ENCODE measurements at places on chromosomes 5 and 9. TPM values are rescaled to one million over a fixed set of nuclear protein-coding genes. Genes with fewer than 3 reads are reported as not detected.

DNA sequence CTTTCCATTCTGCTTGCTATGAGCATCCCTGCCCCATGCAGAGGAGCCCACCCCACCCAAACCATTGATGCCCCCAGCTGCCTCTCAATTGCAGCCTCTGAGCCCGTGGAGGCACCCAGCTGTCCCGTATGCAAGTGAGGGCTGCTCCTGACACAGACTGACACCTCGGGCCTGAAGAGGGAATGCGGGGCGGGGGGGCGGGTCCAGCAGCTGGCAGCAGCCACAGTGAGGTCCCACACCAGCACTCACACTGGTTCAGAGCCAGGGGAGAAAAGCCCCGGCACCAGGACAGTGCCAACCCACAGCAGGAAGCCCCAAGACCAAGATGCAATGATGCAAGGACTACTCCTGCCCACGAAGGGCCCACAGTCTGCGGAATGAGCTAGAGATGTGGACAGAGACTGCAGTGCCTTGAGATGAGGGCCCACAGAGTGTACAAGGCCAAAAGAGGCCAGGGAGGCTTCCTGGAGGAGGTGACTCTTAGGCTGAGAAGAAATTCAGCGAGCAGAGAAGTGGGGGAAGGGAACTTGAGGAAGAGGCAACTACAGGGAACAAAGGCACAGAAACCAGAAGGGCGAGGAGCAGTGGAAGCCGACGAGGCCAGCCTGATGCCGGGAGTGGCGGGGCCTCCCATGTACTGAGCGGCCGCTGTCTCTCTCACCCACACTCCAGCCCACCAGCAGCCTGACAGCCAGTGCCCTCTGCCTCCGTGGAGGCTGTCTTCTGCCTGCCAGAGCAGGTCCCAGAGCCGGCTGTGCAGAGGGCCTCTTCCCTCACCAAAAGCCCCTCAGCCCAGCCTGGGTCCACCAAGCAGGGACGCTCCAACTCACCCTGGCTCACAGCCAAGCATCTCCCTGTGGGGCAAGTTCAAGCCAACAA is 9.2 kb downstream of the EEIG1 start:
- DNase-seq: no peak

DNA sequence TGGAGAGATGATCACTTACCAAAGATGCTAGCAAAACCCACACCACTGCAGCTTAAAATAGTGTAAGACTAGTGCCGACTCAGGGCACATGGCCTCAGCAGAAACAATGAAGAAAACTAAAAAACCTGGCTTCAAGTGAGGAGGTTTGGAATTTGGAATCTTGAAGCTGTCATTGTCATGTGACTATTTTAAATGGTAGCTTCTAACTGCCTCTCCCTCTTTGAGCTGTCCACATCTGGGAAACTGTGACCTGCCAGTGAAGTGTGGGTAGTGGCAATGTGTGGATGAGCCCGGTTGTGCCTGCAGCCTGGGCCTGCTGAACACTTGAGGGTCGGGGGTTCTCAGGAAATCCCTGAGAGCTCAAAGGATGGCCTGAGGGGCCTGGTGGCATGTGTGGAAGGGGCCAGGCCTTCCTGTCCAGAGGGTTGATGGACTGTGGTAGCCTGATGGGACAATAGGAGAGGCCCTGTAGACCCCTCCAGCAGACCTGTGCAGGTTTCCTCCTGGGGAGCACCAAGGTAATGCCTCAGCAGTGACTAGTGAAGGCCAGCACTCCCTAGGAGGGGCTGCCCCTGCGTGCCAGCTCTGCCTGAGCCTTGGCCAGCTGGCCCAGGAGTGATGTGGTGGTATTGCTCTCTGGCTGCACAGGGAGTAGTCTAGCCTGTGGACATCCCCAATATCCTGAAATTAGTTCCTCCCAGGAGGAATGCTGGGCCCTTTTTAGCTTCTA is 13.6 kb downstream of the USP20 start:
- no peak for DNase-seq

GRCh38 chr5:140000332-140000731 is 42.8 kb downstream of the NRG2 start:
- no peak for DNase-seq

DNA sequence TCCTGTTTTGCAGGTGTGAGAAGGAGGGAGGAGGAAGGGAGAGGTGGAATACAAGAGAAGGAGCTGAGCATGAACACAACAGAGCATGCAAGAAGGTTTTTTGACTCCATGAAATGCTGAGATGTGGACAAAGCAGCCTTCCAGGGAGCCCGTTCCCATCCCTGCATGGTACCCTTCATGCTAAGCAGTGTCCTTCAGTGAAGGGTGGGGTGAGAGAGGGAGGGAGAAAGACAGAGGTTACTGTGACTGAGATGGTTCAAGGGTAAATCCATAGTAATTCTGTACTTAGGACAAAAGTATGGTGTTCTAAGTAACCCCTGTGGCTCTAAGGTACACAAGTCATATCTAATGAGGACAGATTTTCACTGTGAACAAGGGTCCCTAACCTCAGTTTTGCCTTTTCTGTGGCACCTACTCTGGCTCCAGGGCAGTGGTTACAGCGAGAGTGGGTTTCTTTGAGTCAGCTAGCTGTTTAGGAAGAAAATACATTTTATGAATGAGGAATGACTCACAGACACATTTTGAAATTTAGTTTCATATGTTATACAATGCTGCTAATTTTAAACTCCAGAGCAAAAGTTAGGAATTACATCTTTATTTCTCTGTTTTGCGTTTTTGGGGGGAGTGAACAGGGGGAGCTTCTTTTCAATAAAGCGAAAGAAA is 184.9 kb upstream of the SLC12A2 start:
- no peak for DNase-seq

DNA sequence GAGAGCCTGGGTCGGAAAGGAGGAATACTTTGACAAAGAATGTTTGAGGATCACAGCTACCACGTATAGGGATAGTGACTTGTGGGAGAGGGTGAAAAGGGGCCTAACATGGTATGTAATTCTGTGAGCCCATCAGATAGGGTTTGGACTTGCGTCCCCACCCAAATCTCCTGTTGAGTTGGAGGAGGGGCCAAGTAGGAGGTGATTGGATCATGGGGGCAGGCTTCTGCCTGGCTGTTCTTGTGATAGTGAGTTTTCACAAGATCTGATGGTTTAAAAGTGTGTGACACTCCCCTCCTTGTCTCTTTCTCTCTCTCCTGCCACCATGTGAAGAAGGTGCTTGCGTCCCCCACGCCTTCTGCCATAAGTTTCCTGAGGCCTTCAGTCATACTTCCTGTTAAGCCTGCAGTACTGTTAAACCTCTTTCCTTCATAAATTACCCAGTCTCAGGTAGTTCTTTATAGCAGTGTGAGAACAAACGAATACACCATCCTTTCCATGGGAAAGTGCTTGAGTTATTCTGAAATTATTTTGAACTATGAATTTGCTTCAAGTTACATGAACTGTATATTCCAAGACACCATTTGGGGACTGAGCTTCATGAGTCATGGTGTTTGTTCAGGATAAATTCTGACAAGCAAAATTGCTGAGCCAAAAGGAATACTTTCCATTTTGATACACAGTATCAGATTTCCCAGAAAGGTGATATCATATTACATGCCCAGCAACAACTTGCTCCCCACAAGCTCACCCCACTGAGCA is 68.8 kb upstream of the SSBP2 start:
- DNase-seq: no peak

DNA sequence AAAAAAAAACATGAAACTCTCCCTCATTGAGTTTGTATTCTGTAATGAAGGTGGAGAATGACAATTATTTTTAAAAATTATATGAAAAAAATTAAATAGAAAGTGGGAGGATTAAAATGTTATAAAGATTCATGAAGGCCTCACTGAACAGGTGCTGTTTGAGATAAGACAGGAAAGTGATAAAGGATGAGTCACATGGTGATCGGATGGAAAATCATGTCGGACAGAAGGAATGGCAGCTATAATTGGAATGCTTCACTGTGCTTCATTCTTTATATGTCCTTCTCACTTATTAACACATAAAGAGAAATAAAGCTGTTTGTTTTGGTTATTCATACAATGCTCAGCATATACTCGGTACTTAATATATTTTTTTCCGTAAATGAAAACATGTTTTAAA is 464.5 kb upstream of the RGMB start:
- no peak for DNase-seq

- no peak for DNase-seq
Observed at GRCh38 chr9:98902516-98902915, 41.2 kb upstream of the COL15A1 start.

GRCh38 chr5:136714286-136714685 is 348.9 kb upstream of the TRPC7 start:
- DNase-seq: no peak

GRCh38 chr9:121825031-121825691 is 173.7 kb downstream of the DAB2IP start:
- no peak for DNase-seq

DNA sequence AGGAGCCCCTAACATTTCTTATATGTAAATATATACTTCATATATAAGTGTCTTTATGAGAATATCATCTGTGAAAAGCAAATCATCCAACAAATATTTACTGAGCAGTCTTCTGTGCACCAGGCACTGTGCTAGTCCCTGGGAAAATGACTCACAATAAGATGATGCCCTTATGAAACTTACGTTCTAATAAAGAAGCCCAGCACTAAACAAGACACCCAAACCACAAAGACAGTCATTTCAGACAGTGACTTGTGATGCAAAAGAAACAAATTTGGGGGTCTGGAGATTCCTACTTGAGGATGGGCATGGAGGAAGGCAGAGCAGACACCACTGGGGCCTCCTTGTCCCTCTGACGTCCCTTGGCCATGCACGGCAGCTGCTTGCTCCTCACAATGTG is 30.6 kb upstream of the PPP1R2B start:
- DNase-seq: no peak

GRCh38 chr5:5617024-5617423 is 194.5 kb downstream of the ICE1 start:
- DNase-seq: no peak

GRCh38 chr9:93579711-93580516 is 3.5 kb downstream of the PHF2 start:
- no peak for DNase-seq

GRCh38 chr5:151357097-151357496 is 9.7 kb upstream of the SLC36A2 start:
- DNase-seq: no peak

- no peak for DNase-seq
Observed at GRCh38 chr5:133848341-133848811, 120.0 kb downstream of the C5orf15 start.

DNA sequence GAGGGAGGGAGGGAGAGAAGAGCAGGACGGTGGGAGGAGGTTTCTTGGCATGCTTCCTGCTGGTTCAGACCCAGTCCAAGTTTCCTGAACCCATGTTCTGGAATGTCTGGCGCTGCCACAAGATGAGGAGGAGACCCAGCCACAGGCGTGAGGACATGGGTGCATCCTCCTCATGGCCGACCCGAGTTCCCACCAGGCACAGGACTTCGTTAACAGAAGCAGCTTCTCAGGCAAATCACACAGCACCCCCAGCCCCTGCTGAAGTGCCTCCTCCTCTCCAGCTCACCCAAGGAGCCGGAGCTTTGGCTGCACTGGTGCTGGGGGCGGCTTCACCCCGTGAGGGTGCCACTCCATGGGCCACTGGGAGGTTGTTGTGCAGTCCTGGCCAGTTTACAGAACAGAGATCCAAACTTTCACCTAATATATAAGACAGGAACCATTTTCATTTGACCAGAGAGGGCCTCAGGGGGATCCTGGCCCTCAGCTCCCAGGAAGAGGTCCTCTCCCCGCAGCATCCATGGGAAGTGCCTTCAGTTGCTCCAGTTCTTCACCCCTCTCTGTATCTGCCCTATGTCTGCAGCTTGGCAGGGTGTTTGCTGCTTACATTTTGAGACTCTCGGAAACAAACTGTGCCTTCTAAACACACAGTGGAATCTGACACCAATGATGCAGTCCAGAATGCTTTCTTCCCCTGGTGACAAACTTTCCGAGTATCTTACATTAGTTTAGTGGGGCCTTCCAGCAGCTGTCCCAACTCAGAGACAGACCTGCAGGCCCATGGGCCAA is 10.2 kb upstream of the NKD2 start:
- DNase-seq: no peak

- no peak for DNase-seq
Observed at GRCh38 chr5:176734756-176735342, 75.5 kb upstream of the UNC5A start.

- DNase-seq: no peak
Observed at GRCh38 chr9:78713614-78714405, 416.9 kb downstream of the PSAT1 start.

GRCh38 chr9:120697448-120697847 is 16.8 kb downstream of the MEGF9 start:
- no peak for DNase-seq

DNA sequence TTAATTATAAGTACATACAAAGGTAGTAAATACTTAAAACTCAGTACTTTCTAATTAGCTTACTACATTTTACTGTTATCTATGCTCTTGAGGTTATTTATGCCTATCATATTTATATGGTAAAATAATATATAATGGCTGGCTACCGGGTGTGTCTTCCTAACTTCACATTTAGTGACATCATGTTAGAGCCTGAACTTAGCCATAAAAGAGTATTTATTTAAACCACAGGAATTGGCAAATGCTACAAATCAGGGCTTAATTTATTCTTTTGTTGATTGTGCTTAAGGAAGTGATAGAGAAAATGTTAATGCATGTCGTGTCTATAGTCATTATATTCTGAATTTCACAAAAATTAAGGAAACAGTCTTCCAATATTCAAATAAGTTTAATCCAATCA is 73.1 kb downstream of the NDUFAF2 start:
- DNase-seq: no peak

DNA sequence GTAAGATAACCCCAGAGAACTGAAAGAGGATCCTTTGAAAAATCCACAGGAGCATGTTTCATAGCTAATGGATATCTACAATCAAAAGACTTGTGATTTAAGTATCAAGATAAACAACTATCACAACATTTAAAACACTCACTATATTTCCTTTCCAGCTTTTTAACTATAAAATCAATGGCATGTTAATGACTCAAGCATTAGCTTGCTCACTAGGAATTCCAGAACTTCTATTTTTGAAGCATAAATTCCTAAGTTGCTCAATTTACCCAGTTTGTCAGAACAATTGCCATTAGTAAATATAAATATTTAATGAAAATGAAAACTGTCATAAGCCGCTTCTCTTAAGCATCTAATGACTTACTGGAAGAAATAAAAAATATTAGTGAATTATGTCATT is 355.3 kb downstream of the PRELID2 start:
- DNase-seq: no peak

Gene SPINK6
- not detected for total RNA-seq

Gene HTR1A
- total RNA-seq: not detected

Gene POLR3G
- total RNA-seq: 2.1 TPM

Gene EQTN
- 1.1 TPM for total RNA-seq

Gene ADRB2
- total RNA-seq: 0.22 TPM

Gene PCDHB11
- total RNA-seq: 4.7 TPM

Gene RETREG1
- 8.0 TPM for total RNA-seq

Gene PCDHB7
- total RNA-seq: 1.1 TPM

Gene PPP3R2
- total RNA-seq: not detected

Gene TAF11L5
- total RNA-seq: not detected

Gene WNT8A
- not detected for total RNA-seq

Gene DRD1
- total RNA-seq: not detected

Gene CDH6
- total RNA-seq: 132 TPM
